Kidney glomerular epithelial cell (primary cell): ENCODE measurements at places on chromosomes 2 and 18.

DNA sequence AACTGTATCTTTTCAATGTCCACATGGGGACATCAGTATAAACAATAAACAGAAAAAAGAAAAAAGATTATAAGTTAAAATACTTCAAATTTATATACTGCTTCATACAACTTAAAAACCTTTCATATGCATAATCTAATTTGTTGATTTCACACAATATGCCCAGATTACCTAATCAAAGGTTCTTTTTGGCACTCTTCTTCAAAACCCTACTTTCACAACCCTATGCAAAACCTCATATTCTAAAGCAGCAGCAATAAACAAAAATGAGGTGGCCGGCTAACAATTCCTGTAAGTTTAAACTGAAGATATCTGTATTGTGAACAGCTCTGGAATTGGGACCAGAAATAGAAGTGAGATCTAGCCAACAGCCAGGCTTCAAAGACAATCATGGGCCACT, 28.6 kb downstream of the STK17B start:
- no peak for DNase-seq

- no peak for DNase-seq
Measured at GRCh38 chr2:140791802-140792201, 1339.0 kb downstream of the LRP1B start.

DNA sequence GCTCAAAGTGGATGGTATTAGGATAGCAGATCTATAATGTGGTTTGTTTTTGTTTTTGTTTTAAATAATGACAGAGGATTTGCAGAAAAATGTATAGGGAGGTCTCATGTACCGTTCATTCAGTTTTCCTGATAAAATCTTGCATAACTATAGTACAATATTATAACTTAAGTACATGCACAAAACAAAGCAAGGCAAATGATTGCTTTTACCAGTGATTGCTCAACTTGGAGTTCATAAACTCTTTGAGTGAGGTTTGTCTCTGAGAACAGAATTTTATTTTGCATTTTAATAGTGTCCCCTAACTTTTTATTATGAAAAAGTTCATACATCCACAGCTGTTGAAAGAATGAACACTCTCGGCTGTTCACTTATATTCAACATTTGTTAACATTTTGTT, 96.6 kb downstream of the MAP4K4 start:
- DNase-seq = no peak

GRCh38 chr2:53630026-53630606, 137.5 kb upstream of the CHAC2 start:
- no peak for DNase-seq

- DNase-seq = no peak
Measured at GRCh38 chr2:121825003-121825950, 69.8 kb downstream of the TSN start.

GRCh38 chr2:20534913-20535801, 88.3 kb downstream of the RHOB start:
- DNase-seq = no peak

- no peak for DNase-seq
Measured at GRCh38 chr2:5590886-5591285, 101.3 kb upstream of the SOX11 start.

DNA sequence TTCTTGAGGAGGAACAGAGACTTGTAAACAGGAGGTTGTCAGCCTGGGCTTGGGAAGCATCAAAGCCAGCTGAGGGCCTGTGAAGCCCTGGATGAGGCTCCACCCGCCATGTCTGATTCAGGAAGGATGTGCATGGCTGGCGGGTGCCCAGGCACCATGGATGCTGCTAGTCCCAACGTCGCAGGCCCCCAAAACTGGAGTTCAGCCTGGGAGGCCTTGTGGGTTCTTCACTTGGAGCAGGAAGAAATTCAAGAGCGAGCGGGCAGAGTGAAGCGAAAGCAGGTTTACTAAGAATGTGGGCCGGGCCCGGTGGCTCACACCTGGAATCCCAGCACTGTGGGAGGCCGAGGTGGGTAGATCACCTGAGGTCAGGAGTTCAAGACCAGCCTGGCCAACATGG, 12.1 kb upstream of the PXDN start:
- DNase-seq = no peak

DNA sequence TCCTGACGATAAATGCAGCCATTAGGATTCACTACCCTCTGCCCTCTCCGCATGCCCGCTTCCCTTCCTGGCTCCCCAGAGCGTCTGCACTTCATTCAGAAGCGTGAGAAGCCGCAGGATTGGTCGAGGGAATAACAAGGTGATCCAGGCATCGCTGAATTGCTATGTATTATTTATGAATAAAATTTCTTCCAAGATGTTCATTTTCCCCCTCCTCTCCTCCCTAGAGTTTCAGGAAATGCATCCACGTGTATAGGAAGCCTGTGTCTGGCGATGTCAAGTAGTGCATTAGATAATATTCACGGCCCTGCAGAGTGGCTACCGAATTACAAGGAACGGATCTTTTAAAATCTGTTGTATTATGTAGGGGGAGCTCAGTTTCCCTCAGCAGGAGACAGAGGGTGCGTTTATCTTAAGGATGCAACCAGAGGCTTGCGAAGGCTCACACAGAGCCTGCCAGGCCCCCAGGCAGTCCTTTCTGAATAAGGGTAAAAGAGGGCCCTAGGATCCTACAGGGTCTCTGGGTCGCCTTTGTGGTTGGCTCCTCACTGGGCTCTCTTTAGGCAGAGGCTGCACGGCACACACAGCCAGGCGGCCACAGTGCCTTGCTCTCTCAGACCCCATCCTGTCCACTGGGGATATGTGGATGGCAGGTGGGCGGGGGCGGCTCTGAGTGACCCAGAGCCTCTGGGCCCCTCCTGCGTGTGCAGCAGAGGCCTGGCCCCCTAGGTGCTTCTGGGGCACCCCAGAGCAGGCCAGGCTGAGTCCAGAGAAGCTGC, 224.1 kb upstream of the PXDN start:
- DNase-seq = no peak

GRCh38 chr2:110768591-110768990, 36.2 kb downstream of the ACOXL start:
- no peak for DNase-seq

GRCh38 chr2:24332791-24333540, 27.4 kb downstream of the ITSN2 start:
- DNase-seq = no peak

DNA sequence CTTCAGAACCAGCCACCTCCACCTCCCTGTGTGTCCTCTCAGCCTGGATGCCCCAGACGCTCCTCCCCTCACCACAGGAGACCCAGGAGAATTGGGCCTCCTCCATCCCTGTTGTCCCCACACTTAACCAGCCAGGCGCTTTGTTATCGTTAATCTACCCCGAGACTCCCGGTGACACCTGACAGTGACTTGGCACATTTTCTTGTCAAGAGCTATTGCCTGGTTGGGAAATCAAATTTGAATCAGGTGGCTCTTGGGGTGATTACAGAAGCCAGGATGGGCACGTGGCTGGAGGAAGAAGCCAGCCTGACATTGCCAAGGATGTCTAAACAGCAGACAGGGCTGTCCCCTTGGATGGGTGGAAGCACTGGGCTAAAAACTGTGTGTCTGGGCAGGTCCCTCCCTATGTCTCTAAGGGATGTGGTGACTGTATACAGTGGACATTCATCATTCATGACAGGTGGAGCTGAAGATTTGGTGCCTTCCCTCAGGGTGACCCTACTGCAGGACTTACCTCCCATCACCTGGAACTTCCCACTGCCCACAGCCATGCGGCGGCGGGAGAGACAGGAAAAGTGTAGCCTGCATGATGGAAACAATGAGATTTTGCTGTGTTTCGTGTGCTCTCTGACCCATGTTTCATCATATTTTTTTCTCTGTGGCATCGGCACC, 157.2 kb upstream of the CAPN13 start:
- no peak for DNase-seq

DNA sequence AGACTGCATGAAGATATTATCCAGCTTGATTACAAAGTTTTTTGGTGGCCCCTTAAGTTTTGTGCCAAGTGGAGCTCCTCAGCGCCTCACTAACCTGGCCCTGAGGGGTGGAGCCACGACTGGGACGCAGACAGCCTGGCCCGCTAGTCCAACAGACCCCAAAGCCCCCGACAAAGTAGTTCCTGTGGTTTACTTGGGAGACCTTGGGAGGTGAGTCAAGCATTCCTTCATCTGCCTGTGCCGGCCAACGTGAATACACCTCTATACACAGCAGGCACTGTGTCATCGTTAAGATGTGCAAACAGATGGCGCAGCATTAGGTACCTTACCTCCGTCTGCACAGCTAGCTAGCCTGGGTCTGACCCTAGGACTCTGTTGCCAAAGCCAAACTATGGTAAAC, 55.0 kb upstream of the LAMA1 start:
- no peak for DNase-seq

- DNase-seq = no peak
Measured at GRCh38 chr2:207766697-207767460, 2.8 kb downstream of the FZD5 start.

GRCh38 chr2:136399667-136400289, 281.8 kb upstream of the CXCR4 start:
- DNase-seq = no peak

DNA sequence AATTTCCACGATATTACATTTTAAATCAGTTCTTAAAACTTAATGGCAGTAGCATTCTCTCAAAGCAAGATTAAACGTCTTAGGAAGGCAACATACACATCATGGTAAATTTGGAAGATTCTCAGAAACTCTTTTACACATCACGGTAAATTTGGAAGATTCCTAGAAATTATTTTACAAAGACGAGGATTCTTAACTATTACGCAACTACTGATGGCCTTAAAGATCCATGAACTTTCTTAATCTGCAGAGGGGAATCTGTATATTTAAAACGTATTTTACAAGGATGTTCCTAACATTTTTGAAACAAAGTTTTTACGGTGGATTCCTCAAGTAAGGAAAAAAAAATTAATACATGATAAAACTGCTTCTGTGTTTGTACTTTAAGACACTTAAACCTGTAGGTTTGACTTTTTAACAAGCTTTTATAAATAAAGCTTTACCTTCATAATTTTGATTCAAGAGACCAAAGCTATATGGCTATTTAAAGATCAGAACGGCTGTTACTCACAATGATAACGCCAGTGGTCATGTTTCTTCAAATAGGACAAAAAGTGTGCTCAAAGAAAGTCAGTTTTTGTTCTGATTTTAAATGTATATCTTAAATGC, 1.7 kb downstream of the ATF2 start:
- no peak for DNase-seq

DNA sequence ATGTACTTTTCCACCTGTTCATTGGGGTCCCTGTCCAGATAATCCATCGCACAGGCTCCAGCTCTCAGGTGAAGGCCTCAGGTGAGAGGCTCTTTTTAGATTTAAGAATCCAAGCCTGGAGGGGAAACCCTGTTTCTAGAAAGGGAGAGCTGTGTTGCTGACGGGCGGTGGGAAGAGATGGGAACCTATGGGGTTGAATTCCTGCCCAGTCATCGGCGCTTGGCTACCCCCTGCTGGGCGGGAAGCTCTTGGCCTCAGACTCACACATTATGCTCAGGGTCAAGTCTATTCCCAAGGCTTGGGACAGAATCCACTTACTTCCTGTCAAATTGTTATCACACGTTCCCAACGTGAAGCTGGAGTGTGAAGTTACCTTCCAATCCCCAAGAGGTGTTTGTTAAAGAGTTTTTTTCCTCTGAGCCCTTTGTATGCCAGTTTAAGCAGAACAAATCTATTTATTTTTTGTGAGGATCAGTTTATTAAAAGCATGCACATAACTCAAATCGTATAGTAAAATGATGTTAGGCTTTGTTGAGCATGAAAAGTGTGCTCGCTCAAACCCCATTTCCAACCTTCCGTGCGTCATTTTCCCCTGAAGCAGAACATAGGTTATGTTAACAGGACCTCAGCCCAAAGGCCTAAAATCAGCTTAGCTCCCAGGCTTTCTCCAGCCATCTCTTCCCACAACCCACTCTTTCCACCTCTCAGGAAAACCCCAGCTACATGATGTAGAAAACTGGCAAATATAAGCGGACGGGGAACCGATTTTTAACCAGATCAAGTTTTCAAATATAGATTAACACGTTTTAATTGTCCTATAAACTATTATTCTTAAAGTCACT, 181.7 kb upstream of the ETAA1 start:
- DNase-seq = peak; percentile 64

GRCh38 chr18:21194871-21195771, 46.9 kb upstream of the GREB1L start:
- peak; percentile 76 for DNase-seq

- DNase-seq = peak; percentile 81
Measured at GRCh38 chr2:191899410-191899809, 52.5 kb upstream of the CAVIN2 start.

DNA sequence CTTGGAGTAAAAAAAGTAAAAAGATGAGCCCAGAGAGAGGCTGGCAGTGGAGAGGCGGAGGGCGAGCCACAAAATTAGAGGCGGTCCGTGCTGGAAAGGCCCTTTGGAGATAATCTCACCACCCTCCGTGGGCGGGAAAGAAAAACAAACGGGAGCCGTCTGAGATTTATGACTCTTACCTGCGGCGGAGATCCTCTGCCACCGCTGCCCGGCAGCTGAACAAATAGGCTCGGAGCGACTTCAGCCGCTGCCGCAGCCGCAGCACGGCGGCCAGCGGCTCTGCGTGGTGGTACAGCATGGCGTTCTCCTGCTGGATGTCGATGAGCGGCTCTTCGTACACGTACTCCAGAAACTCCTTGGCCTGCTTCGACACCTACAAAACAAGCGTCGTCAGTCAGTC, 94.6 kb downstream of the PLEKHM3 start:
- peak; percentile 35 for DNase-seq

DNA sequence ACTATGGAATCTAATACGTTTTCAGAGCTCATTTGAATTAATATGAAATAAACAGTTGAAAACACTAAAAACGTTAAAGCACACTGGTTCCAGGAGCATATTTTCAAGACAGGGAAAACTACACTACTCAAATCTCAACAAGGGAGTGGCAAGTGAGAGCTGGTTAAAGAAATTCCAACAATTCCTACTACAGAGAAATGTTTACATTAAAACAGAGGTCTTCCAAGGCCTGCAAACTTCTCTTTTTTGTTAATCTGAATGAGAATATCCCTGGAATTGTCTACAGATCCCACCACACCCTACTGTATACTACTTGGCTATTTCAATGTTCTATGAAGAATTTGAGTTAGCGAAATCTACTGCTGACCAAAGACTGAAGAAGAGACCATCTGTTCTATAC, 231.5 kb downstream of the ZEB2 start:
- no peak for DNase-seq

GRCh38 chr2:118689456-118689855, 158.0 kb downstream of the EN1 start:
- DNase-seq = no peak

- no peak for DNase-seq
Measured at GRCh38 chr2:43152186-43152585, 74.2 kb downstream of the ZFP36L2 start.

DNA sequence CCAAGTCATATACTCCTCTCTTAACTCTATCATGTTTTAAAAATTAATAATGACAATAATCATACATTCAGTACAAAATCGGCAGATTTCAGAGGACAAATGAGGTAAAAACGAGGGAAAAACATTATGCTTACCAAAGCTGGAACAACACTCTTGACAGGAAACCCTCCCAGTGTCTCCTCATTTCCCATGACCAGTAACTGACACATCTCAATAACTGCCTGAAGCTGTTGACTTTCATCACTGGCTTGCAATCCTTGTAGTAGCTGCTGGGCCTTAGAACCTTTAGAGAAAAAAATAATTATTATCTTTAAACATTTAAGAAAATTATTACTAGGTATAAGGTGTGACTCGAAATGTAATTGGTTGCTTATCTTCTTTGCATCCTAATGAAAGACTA, 103.6 kb downstream of the TRIP12 start:
- no peak for DNase-seq
